ENCODE measurements at places on chromosomes 5 and 9.

GRCh38 chr5:144141585-144141984, 28.9 kb downstream of the YIPF5 start:
- no peak for DNase-seq
- no peaks in the 10 kb centered on the region for H3K4me1 ChIP-seq
- no peaks in the 10 kb centered on the region for H3K27me3 ChIP-seq
- no peak overlapping the region for H3K27ac ChIP-seq

- H3K27ac ChIP-seq, result no peak overlapping the region
- no peaks in the 10 kb centered on the region for H3K36me3 ChIP-seq
- no peak overlapping the region for H3K4me3 ChIP-seq
- no peak for DNase-seq
- no peaks in the 10 kb centered on the region for H3K27me3 ChIP-seq
These were observed 470.6 kb downstream of the CCDC171 start for GRCh38 chr9:16023446-16023845.

DNA sequence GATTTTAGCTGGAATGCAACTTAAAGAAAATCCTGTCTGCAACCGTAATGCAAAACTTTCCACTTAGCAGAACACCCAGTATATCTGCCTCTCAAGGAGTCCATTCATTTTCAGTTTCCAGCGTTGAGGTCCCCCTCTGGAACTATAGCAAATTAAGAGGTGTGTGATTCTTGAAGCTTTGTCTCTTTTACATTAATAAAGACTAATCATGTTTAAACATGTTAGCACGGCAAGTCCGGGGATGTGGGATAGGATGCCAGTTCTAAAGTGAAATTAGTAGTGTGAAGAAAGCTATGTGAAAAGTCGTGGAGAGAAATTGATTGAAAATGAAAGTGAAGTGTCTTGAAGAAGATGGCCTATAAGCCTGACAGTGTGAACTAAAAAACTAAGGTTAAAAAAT, 429.1 kb downstream of the NR2F1-AS1 start:
- H3K36me3 ChIP-seq, result no peaks in the 10 kb centered on the region
- DNase-seq, result no peak
- H3K27ac ChIP-seq, result no peak overlapping the region
- no peaks in the 10 kb centered on the region for H3K27me3 ChIP-seq
- H3K4me1 ChIP-seq, result peaks cover 11% of the 10 kb centered on the region

DNA sequence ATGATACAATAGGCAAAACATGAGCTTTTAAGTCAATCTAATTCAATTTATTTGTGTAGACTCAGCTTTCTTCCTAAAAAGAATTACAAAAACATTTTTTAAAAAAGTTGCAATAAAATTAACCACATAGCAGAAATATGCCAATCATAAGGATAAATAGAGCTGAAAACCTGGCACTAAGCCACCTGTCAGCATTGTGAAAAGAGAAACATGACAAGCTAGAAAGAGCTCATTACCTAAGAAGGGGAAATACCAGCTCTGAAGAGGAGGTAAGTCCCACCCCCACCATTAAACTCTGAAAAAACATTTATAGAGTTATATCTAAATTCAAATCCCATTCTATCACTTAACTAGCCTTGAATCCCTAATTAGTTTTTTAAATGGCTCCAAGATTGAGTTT, 372.9 kb downstream of the OSTF1 start:
- no peak for DNase-seq
- no peaks in the 10 kb centered on the region for H3K36me3 ChIP-seq
- H3K4me3 ChIP-seq, result no peak overlapping the region
- H3K27me3 ChIP-seq, result no peaks in the 10 kb centered on the region
- peaks cover 12% of the 10 kb centered on the region for H3K4me1 ChIP-seq

DNA sequence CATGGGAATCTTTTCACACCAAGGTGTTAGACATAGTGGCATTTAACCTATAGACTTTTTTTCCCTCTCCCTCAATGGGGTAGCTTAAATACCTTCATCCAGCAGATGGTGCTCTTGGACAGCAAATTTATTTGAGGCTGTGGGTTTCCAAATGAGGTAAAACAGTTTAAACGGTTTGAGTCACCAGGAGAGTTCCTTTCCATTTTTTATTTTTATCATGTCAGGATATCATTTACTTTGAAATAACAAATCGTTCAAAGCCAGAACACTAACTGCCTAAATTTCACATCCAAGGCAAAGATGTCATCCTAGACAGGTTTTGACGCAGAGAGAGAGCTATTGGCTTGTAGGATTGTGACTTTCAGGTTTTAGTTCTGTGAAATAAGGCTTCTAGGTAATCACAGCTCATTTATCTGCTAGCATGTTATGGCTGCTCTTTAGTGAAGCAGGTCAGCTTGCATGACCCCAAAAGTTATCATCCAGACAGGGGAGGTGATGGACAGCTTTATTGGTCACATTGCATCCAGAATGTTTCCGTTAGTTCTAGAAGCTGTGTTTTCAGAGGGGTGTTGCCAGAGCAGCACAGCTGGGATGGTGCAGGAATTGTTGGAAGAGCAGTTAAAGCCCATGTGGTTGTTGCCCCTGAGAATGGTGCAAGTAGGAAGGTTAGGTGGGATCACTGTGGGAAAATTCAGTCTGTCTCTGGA, 69.8 kb downstream of the KDM4C start:
- no peaks in the 10 kb centered on the region for H3K4me1 ChIP-seq
- H3K27ac ChIP-seq, result no peak overlapping the region
- no peaks in the 10 kb centered on the region for H3K36me3 ChIP-seq
- H3K4me3 ChIP-seq, result no peak overlapping the region
- no peaks in the 10 kb centered on the region for H3K27me3 ChIP-seq
- DNase-seq, result no peak

- H3K4me1 ChIP-seq, result peaks cover 7% of the 10 kb centered on the region
- no peak for DNase-seq
- no peaks in the 10 kb centered on the region for H3K27me3 ChIP-seq
- H3K27ac ChIP-seq, result no peak overlapping the region
- H3K36me3 ChIP-seq, result no peaks in the 10 kb centered on the region
These were observed 58.0 kb downstream of the FXN start for GRCh38 chr9:69093471-69094103.

- no peak overlapping the region for H3K27ac ChIP-seq
- no peaks in the 10 kb centered on the region for H3K27me3 ChIP-seq
- no peak for DNase-seq
- no peaks in the 10 kb centered on the region for H3K36me3 ChIP-seq
- H3K4me1 ChIP-seq, result no peaks in the 10 kb centered on the region
These were observed 381.4 kb downstream of the GADD45G start for GRCh38 chr9:89986190-89986589.

DNA sequence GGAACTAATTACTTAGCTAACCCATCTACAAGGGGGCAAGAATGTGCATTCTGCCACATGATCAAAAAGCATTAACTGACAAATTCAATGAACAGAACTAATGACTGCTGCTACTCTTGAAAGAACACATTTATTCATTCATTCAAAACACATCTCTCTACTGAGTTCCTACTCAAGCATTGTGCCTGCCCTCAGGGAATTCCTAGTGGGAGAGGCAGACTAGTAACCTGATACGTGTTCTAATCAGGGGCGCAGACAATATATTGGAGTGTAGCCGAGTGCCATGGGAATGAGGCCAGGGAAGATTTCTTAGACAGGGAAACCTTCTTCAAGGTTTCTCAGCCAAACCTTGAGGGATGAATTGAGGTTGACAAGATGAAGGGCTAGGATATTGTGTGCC, 56.7 kb upstream of the PAPPA start:
- H3K27me3 ChIP-seq, result no peaks in the 10 kb centered on the region
- H3K27ac ChIP-seq, result no peak overlapping the region
- DNase-seq, result no peak
- H3K36me3 ChIP-seq, result no peaks in the 10 kb centered on the region
- no peaks in the 10 kb centered on the region for H3K4me1 ChIP-seq

- no peak overlapping the region for H3K27ac ChIP-seq
- no peak overlapping the region for H3K4me3 ChIP-seq
- DNase-seq, result no peak
- H3K36me3 ChIP-seq, result no peaks in the 10 kb centered on the region
- no peaks in the 10 kb centered on the region for H3K27me3 ChIP-seq
These were observed 129.8 kb downstream of the SLC12A2 start for GRCh38 chr5:128213340-128213739.

- H3K27me3 ChIP-seq, result no peaks in the 10 kb centered on the region
- no peak for DNase-seq
- no peaks in the 10 kb centered on the region for H3K36me3 ChIP-seq
These were observed 12.4 kb downstream of the NR6A1 start for GRCh38 chr9:124758691-124759090.

DNA sequence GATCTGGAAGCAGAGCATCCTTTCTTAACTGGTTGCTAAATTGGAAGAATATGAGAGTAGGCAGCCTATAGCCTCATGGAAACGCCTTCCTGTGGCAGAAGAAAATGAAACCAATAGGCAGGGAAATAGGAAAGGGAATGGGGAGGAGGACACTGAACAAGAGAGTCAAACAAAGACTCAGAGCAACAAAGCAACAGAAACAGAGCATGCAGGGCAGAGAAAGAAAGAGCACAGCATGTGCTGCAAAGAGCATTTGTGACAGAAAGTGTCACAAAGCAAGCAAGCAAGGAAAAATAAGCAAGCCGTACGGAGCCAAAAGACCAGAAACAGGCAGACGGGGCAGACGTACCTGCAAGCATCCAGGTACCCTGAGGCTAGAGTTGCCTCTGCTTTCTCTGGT, 123.1 kb downstream of the RAPGEF6 start:
- DNase-seq, result no peak
- no peaks in the 10 kb centered on the region for H3K27me3 ChIP-seq
- H3K4me3 ChIP-seq, result no peak overlapping the region
- no peaks in the 10 kb centered on the region for H3K4me1 ChIP-seq
- H3K36me3 ChIP-seq, result no peaks in the 10 kb centered on the region

GRCh38 chr9:88049677-88050307, 75.5 kb upstream of the CDK20 start:
- no peaks in the 10 kb centered on the region for H3K27me3 ChIP-seq
- H3K4me3 ChIP-seq, result no peak overlapping the region
- H3K36me3 ChIP-seq, result no peaks in the 10 kb centered on the region

DNA sequence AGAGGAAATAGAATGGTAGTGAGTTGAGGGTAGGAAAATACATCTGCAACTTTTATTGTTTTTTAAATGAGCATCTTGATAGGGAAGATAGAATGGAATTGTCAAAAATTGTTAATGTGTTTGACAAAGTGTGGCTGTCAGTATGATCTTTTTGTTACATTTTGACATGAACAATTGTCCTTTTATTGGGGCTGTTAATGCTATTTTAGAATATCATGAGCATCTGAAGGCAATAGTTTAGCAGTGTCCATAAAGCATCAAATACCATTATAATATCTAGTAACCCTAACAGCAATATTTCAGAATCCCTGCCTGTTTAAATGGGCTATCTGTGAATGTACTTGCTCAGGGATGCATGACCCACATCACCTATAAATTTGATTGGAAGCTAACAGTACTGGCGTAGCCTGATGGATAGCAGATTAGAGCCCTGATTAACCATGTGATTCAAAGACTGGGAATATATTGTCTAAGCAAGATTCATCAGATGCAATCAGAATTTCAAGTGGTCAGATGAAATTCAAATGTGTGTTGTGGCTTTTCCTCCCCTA, 37.8 kb downstream of the TLE4 start:
- H3K27me3 ChIP-seq, result no peaks in the 10 kb centered on the region
- no peak overlapping the region for H3K27ac ChIP-seq
- H3K4me3 ChIP-seq, result no peak overlapping the region
- no peak for DNase-seq

GRCh38 chr5:79619854-79620253, 7.6 kb downstream of the TENT2 start:
- H3K4me1 ChIP-seq, result no peaks in the 10 kb centered on the region
- no peak overlapping the region for H3K4me3 ChIP-seq
- no peak overlapping the region for H3K27ac ChIP-seq
- no peak for DNase-seq
- H3K27me3 ChIP-seq, result no peaks in the 10 kb centered on the region
- H3K36me3 ChIP-seq, result peaks cover 58% of the 10 kb centered on the region

DNA sequence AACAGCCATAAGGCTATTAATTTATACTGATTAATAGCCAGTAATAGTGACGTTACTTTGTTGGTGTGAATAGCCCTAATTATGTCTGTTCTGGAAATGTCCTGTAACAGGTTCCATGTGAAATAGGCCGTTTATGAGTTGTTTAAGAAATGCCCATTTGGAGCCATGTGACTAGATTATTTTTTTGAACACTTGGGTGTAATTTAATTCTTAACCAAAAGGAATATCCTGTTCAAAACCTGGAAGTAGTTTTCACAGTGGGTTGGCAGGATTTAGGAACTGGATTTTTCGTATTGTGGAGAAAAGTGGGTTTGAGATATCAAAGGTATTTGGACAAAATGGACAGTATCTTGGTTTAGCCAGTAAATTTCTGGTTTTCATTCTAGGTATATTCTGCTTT, 1.3 kb downstream of the TENT2 start:
- H3K27ac ChIP-seq, result peak overlapping the region; percentile 80
- H3K36me3 ChIP-seq, result peaks cover 10% of the 10 kb centered on the region
- DNase-seq, result no peak
- peaks cover 19% of the 10 kb centered on the region for H3K4me1 ChIP-seq
- no peaks in the 10 kb centered on the region for H3K27me3 ChIP-seq
- peak overlapping the region; percentile 57 for H3K4me3 ChIP-seq

DNA sequence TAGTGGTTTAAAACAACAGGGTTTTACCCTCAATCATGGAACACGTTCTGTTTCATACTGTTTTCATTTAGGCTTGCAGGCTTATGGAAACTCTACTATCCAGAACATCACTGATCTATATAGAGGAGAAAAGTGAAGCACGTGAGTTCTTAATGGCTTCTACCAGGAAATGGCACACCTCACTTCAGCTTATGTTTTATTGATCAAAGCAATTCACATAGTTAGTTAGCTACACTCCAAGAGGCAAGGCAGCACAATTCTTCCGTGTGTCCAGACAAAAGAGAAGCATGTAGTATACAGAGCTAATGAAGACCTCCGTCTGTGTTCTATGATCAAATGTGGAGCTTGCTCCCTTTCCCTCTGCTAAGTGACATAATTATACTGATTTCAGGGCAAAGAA, 353.3 kb upstream of the CD180 start:
- H3K4me1 ChIP-seq, result no peaks in the 10 kb centered on the region
- no peaks in the 10 kb centered on the region for H3K27me3 ChIP-seq
- no peak for DNase-seq
- no peaks in the 10 kb centered on the region for H3K36me3 ChIP-seq
- no peak overlapping the region for H3K27ac ChIP-seq

GRCh38 chr5:76789991-76790581, 28.7 kb upstream of the F2RL1 start:
- H3K4me3 ChIP-seq, result no peak overlapping the region
- H3K27ac ChIP-seq, result peak overlapping the region; percentile 53
- no peak for DNase-seq
- H3K27me3 ChIP-seq, result no peaks in the 10 kb centered on the region

DNA sequence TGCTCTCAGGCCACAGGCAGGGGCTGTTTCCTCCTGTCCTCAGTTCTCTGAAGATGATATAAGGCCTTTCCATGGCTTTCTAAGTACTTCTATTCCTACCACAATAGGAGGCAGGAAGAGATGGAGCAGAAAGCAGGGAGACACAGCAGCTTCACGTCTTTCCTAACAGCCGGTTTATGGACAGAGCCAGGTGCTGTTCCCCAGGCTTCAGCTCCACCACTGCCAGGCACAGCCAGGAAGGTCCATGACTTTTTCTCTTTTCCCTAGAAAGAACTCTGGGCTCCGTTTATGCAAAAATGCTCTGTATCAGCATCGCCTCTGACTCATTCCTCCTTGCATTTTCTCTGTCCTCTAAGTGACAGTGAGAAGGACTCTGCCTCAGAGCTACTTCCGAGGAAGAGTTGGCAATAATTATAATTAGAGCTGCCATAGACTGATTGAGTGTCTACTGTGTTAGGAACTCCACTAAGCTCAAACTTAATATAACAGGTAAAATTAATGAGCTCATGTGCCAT, 478.5 kb downstream of the RASEF start:
- H3K27me3 ChIP-seq, result no peaks in the 10 kb centered on the region
- no peak for DNase-seq
- no peak overlapping the region for H3K27ac ChIP-seq

Data from vagina (tissue), 2 donors.